ENCODE measurements at places on chromosomes 13 and 19.

DNA sequence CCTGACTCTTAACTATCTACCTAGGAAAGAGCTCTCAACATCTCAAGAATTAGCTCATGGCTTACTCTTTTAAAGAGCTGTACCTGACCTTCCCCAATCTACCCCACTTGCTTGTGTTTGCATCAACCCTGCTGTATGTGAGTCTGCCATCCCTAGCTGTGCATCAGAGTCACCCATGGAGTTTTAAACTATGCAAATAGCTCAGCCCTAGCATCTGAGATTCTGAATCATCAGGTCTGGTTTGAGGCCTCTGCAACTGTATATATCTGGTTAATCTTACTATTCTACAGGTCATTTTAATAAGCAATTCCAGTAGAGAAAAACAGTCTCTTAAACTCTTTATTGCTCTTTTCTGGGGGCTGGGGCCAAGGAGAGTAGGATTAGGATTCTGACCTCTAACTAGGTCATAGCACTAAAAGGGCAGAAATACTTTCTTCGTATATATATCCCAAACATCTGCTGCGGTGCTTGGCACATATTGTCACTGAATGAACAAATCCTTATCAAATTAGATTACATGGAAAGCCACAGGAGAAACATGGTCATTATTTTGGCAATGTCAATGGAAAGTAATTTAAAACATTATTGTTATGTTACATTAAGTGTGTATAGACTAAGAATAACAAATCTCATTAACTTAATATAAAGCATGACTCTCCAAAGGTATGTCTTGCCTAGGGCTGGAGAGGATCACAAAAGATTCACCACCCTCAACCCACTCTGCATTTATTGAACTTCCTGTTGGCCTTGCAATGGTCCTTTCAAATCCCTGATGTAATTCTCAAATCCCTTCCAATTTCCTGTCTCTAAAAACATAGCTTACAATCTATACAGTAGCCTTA is 232.2 kb downstream of the DACH1 start:
- no peak for DNase-seq

GRCh38 chr13:105773863-105774538 is 761.5 kb downstream of the EFNB2 start:
- no peak for DNase-seq

GRCh38 chr19:32296694-32297093 is 48.7 kb upstream of the ZNF507 start:
- DNase-seq: no peak

DNA sequence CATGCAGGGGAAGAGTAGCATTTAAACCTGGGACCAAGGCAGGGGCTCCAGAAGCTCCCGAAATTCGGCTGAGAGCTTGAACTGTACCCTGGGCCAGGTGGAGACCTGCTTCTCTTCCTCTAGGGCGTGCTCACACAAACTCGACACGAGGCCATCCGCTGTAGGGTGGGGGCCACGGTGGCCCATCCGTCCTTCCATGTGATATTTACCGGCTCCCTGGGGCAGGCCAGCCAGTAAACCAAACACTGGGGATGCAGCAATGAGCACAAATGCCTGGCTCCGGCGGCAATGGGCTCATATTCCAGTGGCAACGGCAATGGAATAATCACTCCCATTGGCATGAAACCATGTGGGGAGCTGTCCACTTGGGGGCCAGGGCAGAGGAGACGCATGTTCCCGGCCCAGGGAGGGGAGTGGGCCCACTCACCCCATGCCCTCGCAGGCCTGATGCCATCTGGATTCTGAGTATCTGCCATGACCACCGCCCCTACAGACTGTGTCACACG is 10.8 kb downstream of the SH3GL1 start:
- DNase-seq: no peak

GRCh38 chr13:25231517-25231916 is 55.8 kb downstream of the MTMR6 start:
- no peak for DNase-seq

GRCh38 chr13:102310691-102311418 is 91.0 kb downstream of the FGF14 start:
- no peak for DNase-seq

GRCh38 chr13:104920091-104920490 is 1615.4 kb downstream of the EFNB2 start:
- DNase-seq: no peak

DNA sequence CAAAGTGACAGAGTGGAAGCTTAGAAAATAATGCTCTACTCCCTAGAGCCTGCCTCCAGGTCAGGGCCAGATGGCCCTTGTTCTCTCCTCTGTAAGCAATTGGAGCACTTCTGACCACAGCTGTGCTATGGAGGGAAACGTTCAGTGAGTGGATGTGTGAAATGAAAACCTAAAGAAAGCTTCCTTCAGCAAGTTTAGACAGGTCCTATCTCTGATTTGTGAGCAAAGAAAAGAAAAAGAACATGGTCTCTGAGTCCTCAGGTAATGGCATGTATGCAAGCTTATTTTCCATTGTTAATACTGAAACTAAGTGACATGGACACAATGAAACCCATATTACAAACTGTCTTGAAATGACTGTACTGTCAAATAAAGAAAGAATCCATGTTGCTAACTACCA is 1486.8 kb downstream of the EFNB2 start:
- no peak for DNase-seq

GRCh38 chr19:28314756-28315155 is 898.2 kb downstream of the UQCRFS1 start:
- DNase-seq: no peak

DNA sequence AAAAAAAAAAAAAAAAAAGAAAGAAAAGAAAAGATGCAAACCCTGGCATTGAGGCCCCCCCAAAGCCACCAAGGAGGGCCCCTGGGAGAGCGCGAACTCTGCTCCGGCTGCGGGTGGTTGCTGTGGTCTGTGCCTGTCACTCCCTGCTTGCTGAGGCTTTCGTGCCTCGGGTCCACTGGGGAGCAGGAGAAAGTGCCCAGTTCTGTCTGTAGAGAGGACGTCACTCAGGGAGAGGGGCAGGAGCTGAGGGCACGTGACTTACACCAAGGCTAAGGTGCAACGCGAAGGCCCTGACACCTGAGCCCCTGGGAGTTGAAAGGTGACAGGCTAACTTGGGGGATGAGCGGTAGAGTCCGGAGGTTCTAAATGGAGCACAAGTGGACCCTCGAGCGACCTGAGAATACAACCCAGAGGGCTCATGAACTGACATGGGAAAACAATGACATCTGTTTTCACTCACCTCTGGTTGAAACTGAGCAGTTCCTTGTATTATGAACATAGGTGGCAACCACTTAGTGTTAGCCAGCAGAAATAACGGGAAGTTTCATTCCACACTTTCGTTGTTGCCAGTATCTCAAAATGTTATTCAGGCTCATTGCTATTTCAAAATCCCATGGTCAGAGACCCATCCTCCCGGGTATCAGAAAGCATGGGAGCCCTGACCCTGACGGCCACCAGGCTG is 69.2 kb upstream of the TM9SF2 start:
- no peak for DNase-seq

All from stimulated activated CD4-positive, alpha-beta T cell treated with anti-CD3 and anti-CD28 coated beads, TNF-alpha, amount 100 ng/mL, for 1 hour (primary cell).